HepG2 (cell line): ENCODE measurements at places on chromosomes 6 and 20.

DNA sequence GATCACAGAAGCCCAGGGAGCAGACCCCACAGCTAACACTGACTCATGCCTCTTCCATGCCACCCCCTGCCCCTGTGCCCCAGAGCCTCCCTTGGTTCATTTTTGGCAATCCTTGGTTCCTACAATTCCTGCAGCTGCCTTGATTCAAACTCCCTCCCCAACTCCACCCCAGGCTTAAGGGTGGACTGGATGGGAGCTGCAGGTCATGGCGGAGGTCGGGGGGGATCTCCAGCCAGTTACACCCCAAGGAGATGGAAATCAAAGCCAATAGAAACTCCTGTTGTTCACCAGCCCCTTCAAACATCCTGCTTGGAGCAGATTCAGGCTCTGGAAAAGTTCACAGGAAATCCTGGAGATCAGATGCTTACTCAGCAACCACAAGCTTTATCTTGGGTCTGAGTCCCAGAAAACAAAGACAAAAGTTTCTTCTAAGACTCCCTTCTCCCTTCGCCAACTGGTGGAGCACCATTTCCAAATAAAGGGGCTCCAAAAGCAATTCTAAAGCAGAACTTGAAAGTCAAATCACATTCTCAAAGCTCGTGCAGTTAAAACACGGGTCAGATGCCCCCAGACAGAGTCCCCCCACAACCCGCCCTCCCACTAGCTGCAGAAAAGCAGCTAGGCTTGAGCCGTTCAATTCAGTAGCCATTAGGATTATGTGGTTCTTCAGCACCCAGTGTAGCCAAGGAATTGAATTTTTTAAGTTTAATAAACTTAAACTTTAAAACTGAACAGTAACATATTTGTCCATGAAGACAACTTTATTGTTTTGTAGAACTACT lies 149.5 kb downstream of the ANKRD60 start:
- DNase-seq = no peak

- no peak for DNase-seq
Observed at GRCh38 chr6:161189891-161190290, 84.0 kb downstream of the AGPAT4 start.

- peak; percentile 88 for DNase-seq
Observed at GRCh38 chr6:40957616-40958492, 81.2 kb downstream of the UNC5CL start.

- DNase-seq = no peak
Observed at GRCh38 chr6:75244063-75244584, 523 bp upstream of the COX7A2 start.

- DNase-seq = no peak
Observed at GRCh38 chr6:13531956-13532355, 42.4 kb upstream of the SIRT5 start.
